Muscle of back (tissue), 13 donors: ENCODE measurements at places on chromosomes 3 and 15.

- no peak for DNase-seq
Measured at GRCh38 chr3:173685456-173685855, 287.9 kb downstream of the NLGN1 start.

- DNase-seq: no peak
Measured at GRCh38 chr3:112384769-112385168, 51.8 kb downstream of the CD200 start.

DNA sequence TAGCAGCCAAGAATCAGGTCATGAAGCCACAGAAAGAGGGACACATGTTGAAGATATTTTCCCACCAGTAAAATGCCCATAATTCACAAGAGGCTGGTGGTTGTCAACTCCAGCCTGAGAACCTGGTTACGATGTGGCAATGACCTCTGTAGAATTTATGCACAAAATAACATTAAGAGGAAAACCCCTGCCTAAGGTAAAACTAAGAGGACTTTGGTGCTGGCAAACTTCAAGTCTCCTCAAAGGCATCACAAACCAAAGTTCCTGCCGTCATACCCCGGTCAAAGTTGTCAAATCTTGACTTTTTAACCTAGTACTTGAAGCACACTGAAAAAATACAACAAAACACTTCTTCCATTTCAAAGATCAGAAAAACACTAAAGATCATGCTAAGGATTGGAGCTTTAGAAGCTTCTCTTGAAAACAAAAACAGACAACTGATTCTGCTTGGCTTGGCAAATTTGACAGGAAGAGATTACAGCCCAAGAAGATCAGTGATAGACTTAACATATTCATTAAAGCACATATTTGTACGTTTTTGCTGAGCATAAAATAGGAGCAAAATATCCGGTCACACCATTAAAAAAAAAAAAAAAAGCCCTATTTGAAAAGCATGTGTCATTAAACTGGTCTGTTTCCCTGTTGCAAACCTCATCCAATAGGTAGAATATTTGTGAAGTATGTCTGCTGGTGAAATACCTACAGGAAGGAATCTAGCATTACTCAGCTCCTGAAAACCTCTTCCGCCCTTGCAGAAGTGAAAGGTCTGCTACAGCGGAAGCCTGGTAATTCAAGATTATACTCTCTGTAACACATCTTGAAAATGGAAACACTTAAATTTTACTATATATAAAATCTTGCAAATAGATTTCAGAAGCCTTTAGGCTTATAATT, 22.8 kb downstream of the EIF4E3 start:
- no peak for DNase-seq

- no peak for DNase-seq
Measured at GRCh38 chr3:179174898-179175297, 26.7 kb downstream of the PIK3CA start.

GRCh38 chr3:12462159-12462947, 21.9 kb upstream of the TSEN2 start:
- no peak for DNase-seq

DNA sequence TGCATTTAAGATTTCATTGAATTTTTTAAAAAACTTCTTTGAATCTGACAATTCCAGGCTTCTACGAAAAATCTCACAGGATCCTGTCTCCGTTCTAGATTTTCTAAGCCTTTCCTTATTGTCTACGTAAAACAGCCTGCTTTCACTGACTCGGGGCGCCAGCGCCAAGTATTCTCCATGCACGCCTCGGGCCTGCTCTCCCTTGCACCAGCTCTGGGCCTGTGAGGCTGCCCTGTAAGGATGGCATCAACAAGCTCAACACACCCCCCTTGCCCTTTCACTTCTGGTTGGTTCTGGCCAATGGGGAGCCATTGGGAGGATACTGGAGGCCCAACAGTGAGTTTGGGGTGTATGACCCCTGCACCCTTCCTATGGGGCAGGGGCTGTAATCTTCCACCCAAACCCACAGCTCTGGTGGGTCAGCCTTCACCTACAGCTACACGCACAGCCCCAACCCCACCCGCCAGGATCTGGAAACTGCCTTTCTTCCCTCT, 47.8 kb downstream of the SLC41A3 start:
- DNase-seq: no peak
